ENCODE measurements at places on chromosomes 11 and 22. TPM values are rescaled to one million over a fixed set of nuclear protein-coding genes. Genes with fewer than 3 reads are reported as not detected.
A peak's percentile ranks its signal among the peaks of the same experiment; 100 is the strongest.

- no peak overlapping the region for H3K4me3 ChIP-seq
- no peak for DNase-seq
- H3K36me3 ChIP-seq = peaks cover 8% of the 10 kb centered on the region
- peak overlapping the region; percentile 100 for H3K27ac ChIP-seq
- H3K27me3 ChIP-seq = no peaks in the 10 kb centered on the region
Observed at GRCh38 chr11:123065621-123066020, 3.7 kb upstream of the HSPA8 start.

- DNase-seq = no peak
- no peaks in the 10 kb centered on the region for H3K27me3 ChIP-seq
- no peak overlapping the region for H3K27ac ChIP-seq
- peaks cover 8% of the 10 kb centered on the region for H3K36me3 ChIP-seq
- peaks cover 4% of the 10 kb centered on the region for H3K4me1 ChIP-seq
- no peak overlapping the region for H3K4me3 ChIP-seq
Observed at GRCh38 chr11:77322926-77323590, 21.6 kb upstream of the GDPD4 start.

- DNase-seq = no peak
- no peak overlapping the region for H3K4me3 ChIP-seq
- H3K27ac ChIP-seq = no peak overlapping the region
- peaks cover 80% of the 10 kb centered on the region for H3K27me3 ChIP-seq
Observed at GRCh38 chr11:111260811-111261210, 15.3 kb downstream of the POU2AF2 start.

GRCh38 chr11:62914416-62914815 lies 6.7 kb downstream of the CHRM1 start:
- peaks cover 3% of the 10 kb centered on the region for H3K4me1 ChIP-seq
- H3K36me3 ChIP-seq = no peaks in the 10 kb centered on the region
- no peak overlapping the region for H3K4me3 ChIP-seq

- peaks cover 12% of the 10 kb centered on the region for H3K27me3 ChIP-seq
- H3K4me3 ChIP-seq = no peak overlapping the region
- no peaks in the 10 kb centered on the region for H3K36me3 ChIP-seq
- no peak for DNase-seq
- no peak overlapping the region for H3K27ac ChIP-seq
- peaks cover 8% of the 10 kb centered on the region for H3K4me1 ChIP-seq
Observed at GRCh38 chr11:119795690-119796089, 66.7 kb upstream of the NECTIN1 start.

- H3K4me1 ChIP-seq = peaks cover 6% of the 10 kb centered on the region
- H3K4me3 ChIP-seq = no peak overlapping the region
Observed at GRCh38 chr11:16338393-16338792, 18.0 kb downstream of the SOX6 start.

- peaks cover 78% of the 10 kb centered on the region for H3K36me3 ChIP-seq
- peaks cover 23% of the 10 kb centered on the region for H3K4me1 ChIP-seq
- H3K27ac ChIP-seq = peak overlapping the region; percentile 11
- peak; percentile 38 for DNase-seq
- no peak overlapping the region for H3K4me3 ChIP-seq
Observed at GRCh38 chr11:75275581-75275980, 35.0 kb downstream of the TPBGL start.

GRCh38 chr11:79047321-79047720 lies 393.5 kb downstream of the TENM4 start:
- no peak overlapping the region for H3K27ac ChIP-seq
- H3K4me3 ChIP-seq = no peak overlapping the region
- H3K27me3 ChIP-seq = peaks cover 51% of the 10 kb centered on the region
- H3K36me3 ChIP-seq = no peaks in the 10 kb centered on the region
- no peak for DNase-seq
- no peaks in the 10 kb centered on the region for H3K4me1 ChIP-seq

DNA sequence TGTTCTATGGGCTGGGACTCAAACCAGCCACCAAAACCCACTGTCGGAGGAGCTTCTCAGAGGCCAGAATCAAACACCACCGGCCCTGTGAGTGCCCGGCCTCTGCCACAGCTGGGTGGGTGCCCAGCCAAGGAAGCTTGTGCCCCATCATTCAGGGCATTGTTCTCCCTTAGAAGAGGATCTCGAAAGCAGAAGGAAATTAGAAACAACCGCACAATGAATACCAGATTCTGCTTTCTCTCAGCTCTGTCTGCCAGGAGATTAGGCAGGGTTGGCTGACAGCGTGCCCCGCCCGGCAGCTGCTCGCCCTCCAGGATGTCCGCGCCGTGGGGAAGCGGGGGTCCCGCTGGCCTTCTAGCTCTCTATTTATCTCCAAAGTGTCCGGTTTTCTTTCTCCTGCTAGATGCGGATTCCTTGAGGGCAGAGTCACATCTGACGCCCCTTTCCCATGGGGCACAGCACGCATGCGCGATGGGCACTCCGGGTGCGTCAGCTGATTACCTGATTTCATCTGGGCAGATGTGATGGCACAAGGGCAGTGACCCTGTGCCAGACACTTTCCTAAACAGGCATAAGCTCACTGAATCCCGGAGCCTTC lies 25.5 kb downstream of the SCGB1A1 start:
- H3K4me3 ChIP-seq = peak overlapping the region; percentile 61
- H3K27ac ChIP-seq = peak overlapping the region; percentile 77
- peaks cover 54% of the 10 kb centered on the region for H3K4me1 ChIP-seq
- peak; percentile 62 for DNase-seq
- no peaks in the 10 kb centered on the region for H3K27me3 ChIP-seq
- H3K36me3 ChIP-seq = no peaks in the 10 kb centered on the region

- no peak overlapping the region for H3K27ac ChIP-seq
- no peaks in the 10 kb centered on the region for H3K27me3 ChIP-seq
- H3K4me3 ChIP-seq = no peak overlapping the region
- DNase-seq = no peak
Observed at GRCh38 chr11:112156956-112157766, 6.7 kb downstream of the IL18 start.

DNA sequence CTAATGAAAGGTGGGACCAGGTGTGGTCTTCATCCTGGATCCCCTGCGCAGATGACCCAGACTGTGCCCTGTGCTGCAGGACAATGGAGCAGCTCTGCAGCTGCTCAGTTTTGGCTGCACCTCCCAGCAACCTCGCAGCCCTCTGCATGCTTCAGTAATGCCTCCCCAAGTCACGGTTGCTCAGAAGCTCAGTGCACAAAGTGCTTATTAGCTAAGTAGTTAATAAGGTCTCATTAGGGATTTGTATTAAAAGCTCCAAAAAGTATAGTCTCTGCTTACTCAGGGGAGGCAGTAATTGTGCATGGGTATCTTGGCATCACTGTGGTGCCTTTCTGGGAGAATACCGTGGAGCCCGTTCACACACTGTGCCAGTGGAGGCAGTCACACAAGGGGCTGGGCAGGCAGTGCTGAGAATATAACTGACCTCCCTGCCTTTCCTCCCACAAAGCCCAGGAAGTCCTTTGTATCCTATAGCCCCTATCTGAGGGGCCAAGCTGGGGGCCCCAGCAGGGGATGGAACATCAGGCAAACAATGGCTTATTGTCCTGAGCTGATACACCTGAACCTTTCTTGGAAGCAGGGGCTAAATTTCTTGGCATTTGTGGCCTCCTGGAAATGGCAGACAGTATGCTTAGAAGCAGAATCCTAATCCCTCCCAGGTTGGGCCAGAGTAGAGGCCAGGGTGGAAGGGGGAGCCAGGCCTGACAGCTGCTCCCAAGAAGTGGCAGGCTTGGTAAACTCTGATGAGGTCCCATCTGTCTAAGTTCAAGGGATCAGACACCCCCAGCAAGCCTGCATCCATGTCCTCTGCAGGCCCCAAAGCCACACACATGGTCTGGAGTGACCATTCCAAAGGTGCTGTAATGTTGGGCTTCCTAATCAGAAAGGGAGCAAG lies 125.5 kb upstream of the PARVA start:
- no peaks in the 10 kb centered on the region for H3K27me3 ChIP-seq
- peaks cover 29% of the 10 kb centered on the region for H3K4me1 ChIP-seq
- peaks cover 43% of the 10 kb centered on the region for H3K36me3 ChIP-seq
- no peak overlapping the region for H3K27ac ChIP-seq
- DNase-seq = no peak

The OR10G6 gene
- not detected for total RNA-seq

The MMP1 gene
- not detected for total RNA-seq

The CARNS1 gene
- 14.5 TPM for total RNA-seq

GRCh38 chr11:2561696-2562581 lies 117.1 kb downstream of the KCNQ1 start:
- no peak overlapping the region for H3K4me3 ChIP-seq
- H3K27ac ChIP-seq = no peak overlapping the region
- H3K4me1 ChIP-seq = peaks cover 20% of the 10 kb centered on the region
- H3K27me3 ChIP-seq = no peaks in the 10 kb centered on the region
- H3K36me3 ChIP-seq = no peaks in the 10 kb centered on the region

The ANKRD49 gene
- total RNA-seq = 4.4 TPM

GRCh38 chr11:70203751-70204465 lies 812 bp downstream of the FADD start:
- H3K27me3 ChIP-seq = no peaks in the 10 kb centered on the region
- DNase-seq = no peak
- peaks cover 28% of the 10 kb centered on the region for H3K36me3 ChIP-seq
- H3K4me3 ChIP-seq = peak overlapping the region; percentile 100
- H3K4me1 ChIP-seq = peaks cover 42% of the 10 kb centered on the region
- peak overlapping the region; percentile 96 for H3K27ac ChIP-seq

The ASRGL1 gene
- total RNA-seq = 4.6 TPM

GRCh38 chr11:57481915-57482781 lies 21.8 kb downstream of the RTN4RL2 start:
- no peak for DNase-seq
- peaks cover 15% of the 10 kb centered on the region for H3K4me1 ChIP-seq
- peak overlapping the region; percentile 55 for H3K4me3 ChIP-seq
- peaks cover 28% of the 10 kb centered on the region for H3K36me3 ChIP-seq
- no peak overlapping the region for H3K27ac ChIP-seq
- H3K27me3 ChIP-seq = peaks cover 64% of the 10 kb centered on the region

GRCh38 chr11:74453373-74453975 lies 13.9 kb downstream of the KCNE3 start:
- H3K4me1 ChIP-seq = no peaks in the 10 kb centered on the region
- peak; percentile 57 for DNase-seq
- H3K36me3 ChIP-seq = no peaks in the 10 kb centered on the region
- H3K27me3 ChIP-seq = peaks cover 13% of the 10 kb centered on the region
- H3K4me3 ChIP-seq = no peak overlapping the region

The FXYD6 gene
- total RNA-seq = 30.2 TPM

The ADAMTS8 gene
- total RNA-seq = 0.85 TPM

The MTMR2 gene
- total RNA-seq = 16.7 TPM

The ESAM gene
- 40.0 TPM for total RNA-seq

- no peak overlapping the region for H3K27ac ChIP-seq
- no peaks in the 10 kb centered on the region for H3K4me1 ChIP-seq
- no peak for DNase-seq
- H3K4me3 ChIP-seq = no peak overlapping the region
Observed at GRCh38 chr22:48395201-48395600, 1432.5 kb downstream of the BRD1 start.

DNA sequence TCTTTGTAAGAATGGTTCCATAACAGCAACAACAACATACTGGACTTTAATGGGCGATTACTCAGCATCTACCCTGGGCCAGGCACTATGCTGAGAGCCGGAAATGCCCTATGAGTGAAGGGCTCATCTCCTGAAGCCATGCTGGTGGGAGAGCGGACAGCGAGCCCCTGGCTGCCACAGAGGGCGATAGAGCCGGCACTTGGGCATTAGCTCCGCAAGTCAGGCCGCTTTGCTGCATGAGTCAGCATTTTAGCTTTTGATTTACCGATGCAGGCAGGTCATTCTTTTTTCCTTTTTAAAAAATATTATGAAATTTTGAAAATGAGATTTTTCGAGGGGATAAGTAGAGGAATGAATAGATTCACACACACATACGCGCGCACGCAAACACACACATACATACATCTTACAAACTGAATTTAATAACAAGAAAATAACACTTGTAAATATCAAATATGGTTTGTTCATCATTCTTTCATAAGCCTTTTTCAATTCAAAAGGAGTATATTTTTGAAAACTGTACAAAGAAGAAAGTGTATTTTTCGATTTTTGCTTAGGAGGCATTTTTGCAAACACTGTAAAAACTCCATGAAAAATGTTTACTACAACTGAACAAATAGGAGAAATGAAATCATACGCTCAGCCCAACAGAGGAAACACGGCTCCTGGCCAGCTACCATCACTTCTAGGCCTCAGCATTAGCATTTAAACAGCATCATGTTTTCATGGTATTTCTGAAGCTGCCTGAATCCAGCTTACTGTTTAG lies 667.3 kb downstream of the OPCML start:
- no peak overlapping the region for H3K27ac ChIP-seq

DNA sequence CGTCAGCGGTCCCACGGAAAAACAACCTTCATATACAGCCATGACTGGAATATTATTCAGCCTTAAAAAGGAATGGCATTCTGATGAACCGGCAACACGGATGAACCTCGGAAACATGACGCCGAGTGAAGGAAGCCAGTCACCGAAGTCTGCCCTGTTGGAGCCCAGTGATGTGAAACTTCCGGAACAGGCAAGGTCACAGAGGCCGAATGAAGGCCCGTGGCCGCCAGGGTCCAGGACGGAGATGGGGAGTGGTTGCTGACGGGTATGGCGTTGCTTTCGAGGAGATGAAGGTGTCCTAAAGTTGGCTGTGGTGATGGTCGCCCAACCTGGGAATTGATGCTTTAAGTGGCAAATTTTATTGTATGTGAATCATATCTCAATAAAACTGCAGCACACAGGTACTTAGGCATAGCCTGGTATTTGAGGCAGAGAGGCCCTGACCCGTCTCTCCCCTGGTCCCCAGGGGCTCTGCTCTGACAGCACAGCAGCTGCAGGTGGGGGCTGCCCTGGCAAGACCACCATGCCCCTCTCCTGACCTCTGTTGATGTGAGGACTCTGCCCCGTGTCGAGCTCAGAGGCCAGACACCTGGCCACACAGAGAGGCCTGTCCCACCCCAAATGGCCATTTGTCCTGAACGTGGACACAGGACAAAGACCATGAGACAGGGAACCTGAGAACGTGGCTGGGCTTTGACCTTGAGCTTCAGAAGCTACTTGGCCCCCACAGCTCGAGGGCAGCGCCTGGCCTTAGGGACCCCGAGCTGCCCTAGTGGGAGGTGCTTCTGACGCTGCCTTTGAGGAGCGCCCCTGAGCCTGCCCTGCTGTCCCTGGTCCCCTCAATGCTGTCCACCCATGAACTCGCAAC lies 1090.8 kb downstream of the BRD1 start:
- H3K4me1 ChIP-seq = no peaks in the 10 kb centered on the region
- no peaks in the 10 kb centered on the region for H3K36me3 ChIP-seq
- H3K27me3 ChIP-seq = peaks cover 28% of the 10 kb centered on the region
- no peak overlapping the region for H3K27ac ChIP-seq
- no peak overlapping the region for H3K4me3 ChIP-seq
- DNase-seq = no peak

- peaks cover 71% of the 10 kb centered on the region for H3K36me3 ChIP-seq
- H3K27me3 ChIP-seq = no peaks in the 10 kb centered on the region
- DNase-seq = no peak
- H3K27ac ChIP-seq = no peak overlapping the region
- peaks cover 36% of the 10 kb centered on the region for H3K4me1 ChIP-seq
Observed at GRCh38 chr11:119000906-119001305, 3.0 kb downstream of the CENATAC start.

GRCh38 chr11:66545701-66546367 lies at the start of gene ZDHHC24:
Gene ZDHHC24, minus strand, starts transcription at chr11:66546048. Its CDS starts 45 bp downstream, at chr11:66546003.
- peak within 1 kb of the TSS; percentile 88 for H3K4me3 ChIP-seq
- peak; percentile 98 for DNase-seq
- peak within 1 kb of the TSS; percentile 76 for H3K27ac ChIP-seq
- peaks cover 36% of the 10 kb centered on the region for H3K4me1 ChIP-seq
- H3K27me3 ChIP-seq = no peaks in the 10 kb centered on the region

GRCh38 chr22:17982572-17983141 lies 41.7 kb downstream of the MICAL3 start:
- peaks cover 67% of the 10 kb centered on the region for H3K4me1 ChIP-seq
- no peak overlapping the region for H3K27ac ChIP-seq
- no peak overlapping the region for H3K4me3 ChIP-seq
- no peaks in the 10 kb centered on the region for H3K27me3 ChIP-seq
- DNase-seq = no peak

- H3K4me1 ChIP-seq = peaks cover 46% of the 10 kb centered on the region
- no peak overlapping the region for H3K4me3 ChIP-seq
- peaks cover 4% of the 10 kb centered on the region for H3K36me3 ChIP-seq
- DNase-seq = no peak
Observed at GRCh38 chr11:57479021-57479663, 18.8 kb downstream of the RTN4RL2 start.
